ENCODE measurements at places on chromosomes 11 and 22.

DNA sequence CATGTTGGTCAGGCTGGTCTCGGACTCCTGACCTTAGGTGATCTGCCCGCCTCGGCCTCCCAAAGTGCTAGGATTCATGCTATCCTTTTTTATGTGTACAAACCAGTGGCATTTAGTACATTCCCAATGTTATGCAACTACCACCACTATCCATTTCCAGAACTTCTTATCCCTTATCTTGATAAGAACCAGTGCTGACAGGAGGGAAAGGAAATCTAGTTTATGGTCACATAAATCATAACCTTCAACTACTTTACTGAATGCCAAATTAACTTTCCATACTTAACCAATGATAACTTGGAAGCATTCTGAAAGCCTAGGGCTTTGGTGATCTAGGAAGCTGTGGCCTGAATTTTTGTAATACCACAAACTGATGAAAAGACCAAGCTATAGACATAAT, 170.4 kb downstream of the SWAP70 start:
- DNase-seq = no peak

GRCh38 chr22:25059438-25059837, 106.9 kb downstream of the KIAA1671 start:
- DNase-seq = no peak

DNA sequence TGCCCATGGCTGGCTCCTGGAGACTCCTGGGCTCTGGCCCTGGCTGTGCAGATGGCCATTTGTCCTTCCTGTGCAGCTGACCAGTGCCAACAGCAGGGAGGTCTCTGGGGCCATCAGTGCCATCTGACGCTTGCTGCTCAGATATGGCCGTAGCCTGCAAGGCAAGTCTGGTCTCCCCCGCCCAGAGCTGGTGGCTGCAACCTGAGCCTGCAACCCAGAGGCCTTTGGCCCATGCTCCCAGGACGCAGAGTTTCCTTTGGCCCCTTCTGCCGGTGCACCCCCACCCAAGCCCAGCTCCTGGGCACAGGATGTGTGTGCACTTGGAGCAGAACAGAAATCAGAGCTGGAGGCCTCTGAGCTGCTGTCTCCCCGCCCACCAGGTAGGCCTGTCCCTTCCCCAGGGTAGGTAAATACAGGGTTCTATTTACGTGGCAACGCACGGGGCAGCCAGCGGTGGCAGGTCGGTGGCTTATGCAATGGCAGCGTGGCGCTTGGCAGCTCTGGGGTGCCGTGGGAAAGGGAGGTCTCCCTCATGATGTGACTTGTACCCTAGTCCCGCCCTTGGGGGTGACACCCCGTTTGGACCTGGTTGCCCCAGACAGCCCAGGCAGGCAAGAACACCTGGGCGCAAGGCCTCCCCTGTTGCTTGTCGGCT, 21.0 kb upstream of the MYEOV start:
- DNase-seq = no peak

DNA sequence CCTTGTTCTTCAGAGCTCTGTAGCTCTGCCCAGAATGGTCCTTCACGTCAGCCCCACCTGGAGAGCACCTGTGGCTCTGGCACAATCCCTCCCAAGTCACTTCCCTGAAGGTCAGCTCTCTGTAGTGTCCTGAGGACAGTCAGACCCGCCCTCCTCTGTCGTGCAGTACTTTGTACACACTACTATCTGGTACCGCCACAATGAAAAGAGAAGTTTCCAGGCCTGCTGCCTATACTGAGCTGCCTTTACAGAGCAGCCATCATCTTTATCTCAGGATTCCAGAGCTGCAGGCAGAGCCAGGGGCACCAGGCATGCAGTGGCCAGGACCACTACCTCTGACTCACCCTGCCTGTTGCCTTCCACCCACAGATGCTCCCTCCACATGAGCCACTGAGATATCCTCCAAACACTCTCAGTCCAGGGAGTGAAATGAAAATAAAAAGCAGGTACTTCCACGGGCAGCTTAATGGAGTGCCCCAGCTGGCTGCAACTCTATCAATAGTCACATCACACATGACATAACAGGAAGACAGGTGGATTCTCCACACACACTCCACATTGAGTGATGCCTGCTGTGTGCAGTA, 7.3 kb downstream of the PACSIN2 start:
- no peak for DNase-seq

DNA sequence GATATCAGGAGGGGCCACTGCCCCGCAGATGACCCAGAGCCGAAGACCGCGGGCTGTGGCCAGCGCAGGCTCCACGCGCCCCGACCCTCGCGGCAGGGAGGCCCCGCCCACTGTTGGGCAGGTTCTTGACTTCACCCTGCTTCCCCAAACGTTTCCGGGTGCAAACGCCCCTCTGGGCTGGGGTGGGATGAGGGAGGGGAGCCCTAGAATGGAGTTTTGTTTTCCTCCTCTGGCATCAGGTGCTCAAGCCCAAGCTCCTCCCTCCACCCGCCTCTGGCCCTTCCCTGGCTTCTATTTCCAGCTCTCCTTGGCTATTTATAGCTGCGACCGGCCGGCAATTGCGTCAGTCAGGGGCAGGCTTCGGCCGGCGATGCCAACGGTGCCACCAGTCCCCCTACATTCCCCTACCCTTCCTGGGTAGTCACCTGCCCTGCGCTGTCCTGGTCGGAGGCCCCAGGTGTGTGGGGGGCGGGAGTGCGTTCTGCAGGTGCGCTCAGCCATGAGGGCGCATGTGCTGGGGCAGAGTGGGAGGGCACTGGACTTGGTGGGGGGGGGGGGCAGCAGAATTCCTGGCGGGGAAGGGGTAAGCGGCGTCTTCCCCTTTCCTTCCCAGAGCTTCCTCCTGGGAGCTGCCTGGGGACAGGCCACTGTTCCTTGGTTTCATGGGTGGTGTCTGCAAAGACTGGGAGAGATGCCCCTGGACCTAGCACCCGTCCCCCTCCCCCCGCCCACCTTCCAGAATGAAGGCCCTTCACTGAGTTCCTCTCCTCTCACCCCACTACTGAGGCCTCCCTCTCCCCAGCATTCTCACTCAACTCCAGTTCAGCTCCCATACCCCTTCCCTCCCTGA, 23.6 kb downstream of the DUSP8 start:
- no peak for DNase-seq

- DNase-seq = no peak
Measured at GRCh38 chr11:125535585-125535984, 33.7 kb upstream of the EI24 start.

GRCh38 chr11:87780068-87780413, 395.2 kb downstream of the RAB38 start:
- no peak for DNase-seq

DNA sequence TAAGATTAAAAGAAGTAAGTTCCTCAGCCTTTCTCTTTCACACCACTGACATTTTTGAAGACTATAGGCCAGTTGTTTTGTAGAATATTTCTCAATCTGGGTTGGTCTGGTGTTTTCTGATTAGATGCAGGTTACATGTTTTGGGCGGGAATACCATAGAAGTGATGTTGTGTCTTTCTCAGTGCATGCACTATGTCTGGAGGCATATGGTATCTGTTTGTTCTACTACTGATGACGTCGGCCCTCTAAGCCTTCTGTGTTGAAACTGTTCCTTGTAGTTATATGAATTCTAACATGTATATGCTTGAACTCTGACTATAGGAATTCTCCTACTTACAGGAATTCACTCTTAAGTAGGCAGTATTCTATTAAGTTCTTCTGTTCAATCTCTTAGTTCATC, 21.6 kb downstream of the ZFTA start:
- DNase-seq = no peak

GRCh38 chr22:32448980-32449379, 15.3 kb downstream of the BPIFC start:
- DNase-seq = no peak

DNA sequence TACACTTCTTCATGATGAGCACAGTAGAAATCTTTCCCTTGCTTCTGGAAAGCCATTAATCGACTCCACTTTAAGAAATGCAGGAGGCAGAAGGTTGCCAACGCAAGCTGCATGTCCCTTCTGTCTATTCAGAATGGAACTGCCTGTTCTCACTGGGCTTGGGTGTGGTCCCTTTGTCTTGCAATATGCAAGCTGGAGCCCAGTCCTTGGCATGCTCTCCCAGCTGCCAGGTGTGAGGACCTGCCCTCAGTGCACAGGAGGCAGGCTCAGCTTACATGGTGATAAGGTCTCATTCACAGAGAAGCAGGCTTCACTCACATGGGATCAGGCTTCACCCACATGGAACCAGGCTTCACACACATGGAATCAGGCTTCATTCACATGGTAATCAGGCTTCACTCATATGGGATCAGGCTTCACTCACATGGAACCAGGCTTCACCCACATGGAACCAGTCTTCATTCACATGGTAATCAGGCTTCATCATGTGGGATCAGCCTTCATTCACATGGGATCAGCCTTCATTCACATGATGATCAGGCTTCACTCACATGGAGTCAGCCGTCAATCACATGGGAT, 59.2 kb upstream of the USP47 start:
- no peak for DNase-seq

DNA sequence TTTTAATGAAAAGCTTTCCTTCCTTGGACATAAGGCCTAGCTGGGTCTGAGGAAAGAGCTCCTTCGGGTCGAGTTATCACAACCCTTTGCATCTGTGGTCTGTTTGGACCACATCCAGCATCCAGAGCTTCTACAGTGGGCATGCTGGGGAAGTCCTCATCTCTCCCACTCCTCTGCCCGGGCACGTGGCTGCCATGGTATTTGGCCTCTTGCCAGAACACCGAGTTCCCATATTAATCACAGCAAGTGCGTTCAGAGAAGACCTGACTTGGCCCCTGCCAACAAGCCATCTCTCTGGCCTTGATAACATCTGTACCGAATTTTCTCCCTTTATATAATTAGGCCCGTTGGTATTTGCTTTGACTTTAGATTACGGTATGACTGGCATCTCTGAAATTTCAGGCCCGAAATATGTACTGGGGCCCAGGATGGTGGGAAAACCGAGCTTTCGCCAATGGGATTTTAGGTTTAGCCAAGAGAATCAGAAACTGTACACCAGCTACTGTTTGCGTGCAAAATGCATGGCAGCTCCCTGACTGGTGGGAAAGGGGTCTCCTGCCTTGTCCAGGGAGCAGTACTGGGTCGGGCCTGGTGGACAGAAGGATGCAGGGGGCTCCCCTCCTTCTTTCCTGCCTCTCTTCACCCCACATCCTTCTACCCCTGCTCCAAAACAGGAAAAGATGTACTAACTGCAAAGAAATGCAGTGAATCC, 90.0 kb downstream of the MICAL2 start:
- no peak for DNase-seq

GRCh38 chr11:66189031-66189745, 79.3 kb upstream of the RAB1B start:
- DNase-seq = no peak

GRCh38 chr11:97622795-97623194, 1233.0 kb downstream of the JRKL start:
- no peak for DNase-seq

DNA sequence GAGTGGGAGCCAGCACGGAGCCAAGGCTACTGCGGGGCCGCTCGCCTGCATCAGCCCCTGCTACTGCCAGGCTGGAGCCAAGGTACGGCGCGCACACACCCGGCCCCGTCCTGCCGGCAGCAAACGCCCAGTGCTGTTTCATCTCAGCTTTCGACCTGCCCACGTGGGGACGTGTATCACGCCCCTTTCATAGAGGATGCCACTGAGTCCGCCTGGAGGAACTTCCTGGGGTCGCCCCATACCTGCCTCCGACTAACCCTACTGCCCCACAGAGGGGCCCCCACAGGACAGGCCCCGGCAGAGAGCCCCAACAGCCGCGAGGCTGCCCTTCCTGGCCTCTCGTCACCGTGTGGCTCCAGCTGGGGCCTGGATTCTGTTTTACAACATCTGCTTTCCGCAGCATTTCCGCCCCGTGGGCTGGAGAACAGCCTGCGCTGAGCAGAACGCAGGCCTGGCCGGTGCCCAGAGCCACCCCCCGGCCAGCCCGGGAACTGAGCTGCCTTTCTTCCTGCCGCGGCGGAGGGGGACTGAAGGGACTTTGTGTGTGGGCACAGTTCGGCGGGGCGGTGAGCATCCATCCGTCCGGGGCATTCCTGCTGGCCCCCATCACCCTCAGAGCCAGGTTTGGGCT, 22.9 kb upstream of the ARHGAP8 start:
- no peak for DNase-seq

GRCh38 chr11:76648061-76648460, 22.5 kb downstream of the LRRC32 start:
- no peak for DNase-seq

- DNase-seq = no peak
Measured at GRCh38 chr11:57323167-57323854, 1.4 kb downstream of the TNKS1BP1 start.

DNA sequence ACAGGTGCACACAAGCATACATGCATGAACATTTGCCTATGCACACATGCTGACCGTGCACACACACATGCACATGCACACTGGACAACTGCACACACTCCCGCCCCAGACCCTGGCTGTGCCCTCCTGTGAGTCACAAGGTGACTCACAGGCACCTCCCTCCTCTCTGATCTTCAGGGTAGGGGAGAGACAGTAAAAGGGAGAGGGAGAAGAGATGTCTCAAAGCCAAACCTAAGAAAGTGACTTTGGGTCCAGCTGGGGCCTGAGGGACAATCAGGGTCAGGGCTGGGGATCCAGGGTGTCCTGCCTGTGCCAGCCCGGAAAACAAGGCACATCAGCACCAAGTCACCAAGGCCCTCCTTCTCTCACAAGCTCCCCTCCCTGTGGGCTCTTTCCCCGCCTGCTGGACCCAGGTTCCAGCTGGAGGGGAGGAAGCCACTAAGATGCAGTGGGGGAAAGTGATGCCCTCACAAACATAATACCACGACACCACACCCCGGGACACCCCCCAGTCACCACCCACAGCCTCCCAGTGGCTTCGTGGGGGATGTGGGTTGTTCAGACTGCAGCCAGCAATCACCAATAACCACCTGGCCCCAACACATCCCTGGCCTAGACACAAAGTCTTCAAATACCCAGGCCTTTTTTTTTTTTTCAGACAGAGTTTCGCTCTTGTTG, 39.3 kb downstream of the PDGFB start:
- DNase-seq = peak; percentile 18

DNA sequence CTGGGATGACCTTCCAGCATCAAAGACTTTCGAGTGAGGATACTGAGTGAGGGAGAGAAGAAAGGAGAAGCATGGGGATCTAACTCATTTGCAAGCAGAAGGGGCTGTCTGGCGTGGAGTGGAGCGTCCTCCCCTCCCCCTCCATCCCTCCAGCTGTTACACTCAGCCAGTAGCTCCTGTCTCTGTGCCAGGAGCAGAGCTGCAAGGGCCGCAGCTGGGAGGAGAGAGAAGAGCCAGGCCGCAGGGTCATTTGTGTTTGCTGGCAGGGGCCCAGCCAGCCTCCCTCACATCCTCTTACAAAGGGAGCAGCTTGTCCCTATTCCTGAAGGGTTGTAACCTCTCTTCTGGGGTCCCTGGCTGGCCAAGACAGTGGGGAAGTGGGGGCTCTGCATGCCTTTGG, 57.9 kb downstream of the NECTIN1 start:
- no peak for DNase-seq

DNA sequence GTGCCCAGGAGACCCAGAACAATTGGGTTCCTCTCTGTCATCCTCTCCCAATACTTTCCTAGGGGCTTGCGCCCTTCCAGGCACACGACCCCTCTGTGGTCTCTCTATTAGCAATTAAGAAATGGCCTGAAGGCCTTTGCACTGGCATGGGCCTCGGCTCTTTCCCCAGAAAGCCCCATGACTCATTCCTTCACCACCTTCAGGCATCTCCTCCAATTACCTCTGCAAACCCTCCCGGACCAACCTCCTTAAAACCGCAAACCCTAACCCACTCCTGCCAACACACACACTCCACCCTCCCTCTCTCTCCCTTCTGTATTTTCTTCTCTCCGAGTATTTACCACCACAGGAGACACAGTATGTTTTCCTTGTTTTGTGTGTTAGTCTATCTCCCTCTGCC, 36.7 kb downstream of the LARGE1 start:
- DNase-seq = no peak

- no peak for DNase-seq
Measured at GRCh38 chr11:134206185-134206584, 17.6 kb downstream of the NCAPD3 start.

Data from CD4-positive, alpha-beta T cell treated with Interleukin-6 at 100 ng/mL for 8 hours (primary cell).